ENCODE measurements at places on chromosomes 7 and 10.

GRCh38 chr10:1199897-1200721, 143.9 kb downstream of the WDR37 start:
- DNase-seq: no peak

GRCh38 chr7:134422008-134422407, 36.9 kb downstream of the AKR1B1 start:
- no peak for DNase-seq

GRCh38 chr10:101308051-101308450, 45.9 kb upstream of the BTRC start:
- no peak for DNase-seq

- DNase-seq: no peak
Measured at GRCh38 chr10:63667596-63668480, 146.6 kb downstream of the REEP3 start.

- DNase-seq: peak; percentile 67
Measured at GRCh38 chr7:99499371-99499720, 735 bp downstream of the ZNF394 start.

GRCh38 chr10:98267069-98267893, 713 bp downstream of the LOXL4 start:
- peak; percentile 22 for DNase-seq

DNA sequence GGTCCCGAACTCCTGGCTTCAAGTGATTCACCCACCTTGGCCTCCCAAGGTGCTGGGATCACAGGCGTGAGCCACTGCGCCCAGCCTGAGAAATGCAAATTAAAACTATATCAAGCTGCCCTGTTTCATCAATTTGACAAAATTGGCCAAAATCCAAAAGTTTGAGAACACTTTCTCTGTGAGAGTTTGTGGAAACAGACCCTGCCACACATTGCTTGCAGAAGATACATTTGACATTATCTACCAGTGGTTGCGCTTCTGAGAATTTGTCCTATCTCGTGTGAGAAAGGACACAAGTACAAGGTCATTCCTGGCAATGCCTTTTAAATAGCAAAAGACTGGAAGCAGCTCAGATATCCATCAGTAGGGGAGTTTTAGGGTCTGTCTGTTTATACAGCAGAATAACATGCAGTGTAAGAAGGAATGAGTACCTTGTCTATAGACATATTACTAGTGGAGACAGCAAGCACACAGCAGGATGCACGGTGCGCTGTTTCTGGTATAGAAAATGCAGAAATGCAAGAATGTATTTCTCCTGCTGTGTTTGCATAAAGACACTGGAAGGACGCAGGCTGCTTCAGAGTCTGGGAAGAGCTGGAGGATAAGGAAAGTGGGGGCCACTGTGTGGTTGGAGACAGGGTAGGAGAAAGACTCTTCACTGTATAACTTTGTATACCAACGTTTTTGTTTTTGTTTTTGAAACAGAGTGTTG, 4.3 kb downstream of the LHPP start:
- no peak for DNase-seq

DNA sequence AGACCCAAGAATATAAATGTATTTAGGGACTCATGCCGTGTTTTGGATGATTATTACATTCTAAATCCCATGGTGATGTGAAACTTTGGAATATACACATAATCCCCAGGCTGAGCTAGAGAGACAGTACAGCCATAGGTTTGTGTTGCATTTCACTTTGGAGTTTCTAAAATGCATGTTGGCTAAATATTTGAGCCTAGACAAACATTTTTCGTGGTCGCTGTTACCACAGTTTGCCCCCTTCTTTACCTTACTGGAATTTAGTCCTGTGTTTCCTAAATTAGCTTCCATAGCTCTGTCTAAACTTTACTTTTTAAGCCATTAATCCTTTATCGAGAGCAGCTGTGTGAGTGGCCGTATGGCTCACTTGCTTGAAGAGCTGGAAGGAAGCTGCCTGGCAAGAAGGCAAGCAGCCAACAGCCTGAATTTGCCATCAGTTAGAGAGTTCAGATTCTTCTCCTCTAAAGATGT, 192.0 kb downstream of the BICC1 start:
- no peak for DNase-seq

GRCh38 chr10:33179067-33179466, 155.4 kb downstream of the NRP1 start:
- DNase-seq: no peak

- DNase-seq: no peak
Measured at GRCh38 chr7:104878577-104878976, 135.4 kb upstream of the KMT2E start.

DNA sequence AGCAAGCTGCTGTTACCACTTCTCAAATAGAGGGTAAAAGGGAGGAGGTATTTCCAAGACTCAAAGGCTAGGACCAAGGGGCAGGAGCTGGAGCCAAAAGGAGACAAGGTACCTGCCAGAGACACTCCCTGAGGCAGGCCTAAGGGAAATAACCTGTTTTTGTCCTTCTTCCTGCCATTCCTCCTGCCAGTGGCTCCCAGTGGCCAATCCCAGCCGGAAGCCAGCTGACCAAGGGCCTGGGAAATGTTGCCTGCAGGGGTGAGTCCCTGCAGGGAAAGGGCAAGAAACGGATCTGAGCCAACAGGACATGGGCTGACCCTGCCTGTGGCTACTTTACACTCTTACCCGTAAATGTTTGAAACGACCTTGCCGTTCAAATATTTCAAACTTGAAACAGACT, 3.5 kb downstream of the CYTH3 start:
- no peak for DNase-seq

GRCh38 chr10:125479059-125479458, 203.9 kb downstream of the TEX36 start:
- no peak for DNase-seq

GRCh38 chr10:129694184-129694583, 227.1 kb downstream of the MGMT start:
- DNase-seq: no peak

GRCh38 chr7:51139796-51140195, 176.8 kb downstream of the COBL start:
- no peak for DNase-seq

DNA sequence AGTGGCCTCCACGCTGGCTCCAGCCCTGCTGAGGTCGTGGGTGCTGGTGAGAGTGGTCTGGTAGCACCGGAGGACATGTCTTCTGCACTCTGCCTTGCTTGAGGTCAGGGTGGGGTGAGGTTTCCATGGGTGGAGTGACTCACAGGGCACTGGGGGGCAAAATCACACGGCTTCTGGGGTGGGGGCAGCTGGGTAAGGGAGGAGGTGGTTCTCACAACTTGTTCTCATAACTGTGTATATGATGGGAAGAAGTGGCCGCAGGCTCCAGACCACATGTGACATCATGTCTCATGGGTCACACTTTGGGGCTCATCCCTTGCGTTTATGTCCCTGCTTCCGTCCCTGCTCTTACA, 884 bp upstream of the PRF1 start:
- no peak for DNase-seq

- no peak for DNase-seq
Measured at GRCh38 chr10:60541451-60541850, 151.8 kb upstream of the ANK3 start.

GRCh38 chr7:50792342-50793119, 9.8 kb upstream of the GRB10 start:
- no peak for DNase-seq

DNA sequence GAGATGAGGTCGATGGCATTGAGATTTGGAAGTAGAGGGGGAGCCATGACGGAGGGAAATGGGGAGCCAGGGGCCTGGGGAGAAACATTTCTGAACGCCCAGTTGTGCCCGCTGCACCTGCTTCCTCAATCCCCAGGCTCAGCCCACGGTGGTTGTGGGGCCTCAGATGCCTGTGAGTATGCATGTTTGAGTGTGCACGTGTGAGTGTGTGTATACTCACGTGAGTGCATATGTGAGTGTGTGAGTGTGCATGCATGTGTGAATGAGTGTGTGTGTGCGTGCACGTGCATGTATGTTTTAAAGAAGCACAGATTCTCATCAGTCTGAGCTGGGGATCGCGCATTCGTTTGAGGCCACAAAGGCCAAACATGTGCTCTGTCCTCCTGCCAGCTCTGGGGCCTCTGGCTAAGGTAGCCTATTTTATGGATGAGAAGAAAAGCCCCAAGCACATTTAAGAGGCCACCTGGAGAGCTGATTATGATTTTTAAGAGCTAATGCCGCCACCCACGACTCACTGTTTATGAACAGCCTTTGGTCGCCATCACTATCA, 154.8 kb downstream of the ARHGAP12 start:
- no peak for DNase-seq

- no peak for DNase-seq
Measured at GRCh38 chr7:81611040-81611439, 158.8 kb downstream of the HGF start.

GRCh38 chr10:63537536-63537935, 16.3 kb downstream of the REEP3 start:
- DNase-seq: no peak

- DNase-seq: peak; percentile 76
Measured at GRCh38 chr10:26457088-26457487, 18.9 kb downstream of the APBB1IP start.

GRCh38 chr10:91616137-91616536, 16.7 kb downstream of the PPP1R3C start:
- no peak for DNase-seq

GRCh38 chr10:92291921-92292845, 1.2 kb downstream of the MARCHF5 start:
- peak; percentile 69 for DNase-seq

DNA sequence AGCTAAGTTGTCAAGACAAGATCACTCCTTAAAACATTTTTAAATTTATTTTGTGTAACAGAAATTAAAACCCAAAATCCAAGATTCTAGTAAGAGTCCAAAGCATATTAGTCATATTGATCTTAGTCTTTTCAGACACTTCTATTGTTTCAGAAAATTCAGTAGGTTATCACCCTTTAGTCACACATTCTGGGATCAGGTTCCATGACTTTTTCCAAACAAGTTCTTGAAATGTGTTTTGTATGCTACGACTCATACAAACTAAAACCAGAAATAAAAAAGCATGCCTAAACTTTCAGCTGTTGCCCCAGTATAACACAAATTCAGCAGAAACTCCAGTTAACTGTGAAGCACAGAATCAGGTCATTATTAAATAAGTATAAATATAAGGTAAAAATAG, 10.7 kb downstream of the SEMA3D start:
- no peak for DNase-seq

DNA sequence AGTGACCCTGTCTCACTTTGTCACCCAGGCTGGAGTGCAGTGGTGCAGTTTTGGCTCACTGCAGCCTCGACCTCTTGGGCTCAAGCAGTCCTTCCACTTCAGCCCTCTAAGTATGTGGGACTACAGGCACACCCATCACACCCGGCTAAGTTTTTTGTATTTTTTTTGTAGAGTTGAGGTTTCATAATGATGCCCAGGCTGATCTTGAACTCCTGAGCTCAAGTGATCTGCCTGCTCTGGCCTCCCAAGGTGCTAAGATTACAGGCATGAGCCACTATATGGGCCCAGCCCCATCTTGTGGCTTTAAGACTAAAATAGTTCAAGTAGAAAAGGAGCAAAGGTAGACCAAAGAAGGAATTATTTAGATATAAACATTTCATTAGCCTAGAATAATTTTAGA, 65.5 kb downstream of the MLLT10 start:
- no peak for DNase-seq

GRCh38 chr10:9243941-9244411, 1189.5 kb downstream of the GATA3 start:
- no peak for DNase-seq

- DNase-seq: no peak
Measured at GRCh38 chr10:72637398-72637857, 11.5 kb upstream of the MICU1 start.

GRCh38 chr10:78354101-78354500, 320.4 kb downstream of the RPS24 start:
- DNase-seq: no peak

DNA sequence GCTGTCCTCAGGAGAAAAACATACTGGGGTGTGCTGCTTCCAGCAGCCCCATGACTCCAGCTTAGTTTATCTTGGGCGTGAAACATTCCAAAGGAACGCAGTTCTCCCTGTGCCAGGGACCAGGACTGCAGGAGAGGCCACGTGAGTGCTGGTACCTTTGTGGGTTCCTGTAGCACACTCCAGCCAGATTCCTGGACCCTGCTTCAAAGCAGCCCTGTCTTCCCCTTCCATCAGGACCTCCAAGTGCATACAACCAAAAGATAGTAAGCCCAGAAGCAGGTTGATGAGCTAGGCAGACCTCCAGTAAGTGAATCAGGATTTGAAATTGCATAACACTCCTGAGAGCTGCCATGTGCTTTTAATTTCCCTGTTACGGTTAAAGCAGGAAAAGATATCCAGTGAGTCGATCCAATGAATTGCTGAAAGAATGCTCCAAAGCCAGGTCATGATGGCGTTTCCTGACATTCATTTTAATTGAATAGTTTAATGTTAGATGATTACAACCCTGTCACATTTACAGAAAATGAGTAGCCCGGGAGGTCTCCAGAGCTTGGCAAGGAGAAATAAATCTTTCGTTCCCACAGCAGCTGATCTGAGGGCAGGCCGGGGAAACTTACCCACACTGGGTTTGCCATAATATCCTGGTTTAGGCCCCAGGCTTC, 38.9 kb upstream of the CPXM2 start:
- DNase-seq: no peak

DNA sequence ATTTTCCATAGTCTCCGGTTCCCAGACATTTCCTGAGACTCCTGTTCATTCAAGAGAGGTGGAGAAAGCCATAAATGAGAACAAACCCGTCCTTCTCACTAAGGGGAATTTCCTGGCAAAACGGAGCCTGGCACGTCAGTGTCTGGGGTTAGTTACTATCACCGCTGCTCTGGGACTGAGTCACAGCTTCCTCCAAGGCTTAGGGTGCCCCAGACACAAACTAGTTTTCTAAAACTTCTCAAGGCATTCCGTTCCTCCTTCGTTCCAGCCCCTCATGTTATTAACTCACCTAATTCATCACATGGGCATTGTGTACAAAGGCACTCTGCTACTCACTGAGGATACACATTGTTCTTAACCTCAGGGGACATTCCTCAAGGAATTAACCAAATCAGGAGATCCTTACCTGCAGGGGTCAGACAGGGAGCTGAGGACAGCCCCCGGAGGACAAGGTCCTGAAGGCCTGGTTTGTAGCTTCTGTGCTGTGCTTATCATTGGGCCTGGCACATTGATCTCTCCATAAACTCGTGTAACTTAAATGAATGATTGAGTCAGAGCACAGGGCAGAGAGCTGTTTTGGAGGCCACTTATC, 103.0 kb upstream of the KLF6 start:
- DNase-seq: peak; percentile 43

DNA sequence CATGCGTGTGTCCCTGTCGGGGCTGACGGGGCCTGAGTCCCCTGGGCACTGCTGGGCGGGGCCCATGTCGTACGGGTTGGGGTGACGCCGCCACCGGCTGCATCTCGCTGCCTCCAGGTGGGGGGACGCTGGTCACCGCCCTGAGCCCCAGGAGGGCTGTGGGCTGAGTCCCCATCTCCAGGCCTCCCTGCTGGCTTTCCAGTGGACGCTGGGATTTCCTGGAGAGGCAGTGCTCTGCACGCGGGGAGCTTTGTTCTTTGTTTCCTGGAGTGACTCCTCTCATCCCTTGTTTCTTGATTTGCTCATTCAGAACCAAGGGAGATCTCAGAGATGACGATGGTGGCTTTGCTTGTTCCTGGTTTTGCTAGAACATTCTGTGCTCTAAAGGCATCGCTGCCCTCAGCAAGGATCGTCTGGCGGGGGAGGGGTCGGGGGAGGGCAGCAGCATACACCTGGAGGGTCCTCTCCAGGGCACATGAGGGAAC, 21.0 kb downstream of the PWWP2B start:
- peak; percentile 87 for DNase-seq

GRCh38 chr10:123229927-123230630, 75.9 kb downstream of the BUB3 start:
- no peak for DNase-seq

GRCh38 chr7:5758286-5758685, 23.2 kb downstream of the RNF216 start:
- no peak for DNase-seq
